NCI-H2081 (cell line): ENCODE measurements at places on chromosomes 5 and 9.

DNA sequence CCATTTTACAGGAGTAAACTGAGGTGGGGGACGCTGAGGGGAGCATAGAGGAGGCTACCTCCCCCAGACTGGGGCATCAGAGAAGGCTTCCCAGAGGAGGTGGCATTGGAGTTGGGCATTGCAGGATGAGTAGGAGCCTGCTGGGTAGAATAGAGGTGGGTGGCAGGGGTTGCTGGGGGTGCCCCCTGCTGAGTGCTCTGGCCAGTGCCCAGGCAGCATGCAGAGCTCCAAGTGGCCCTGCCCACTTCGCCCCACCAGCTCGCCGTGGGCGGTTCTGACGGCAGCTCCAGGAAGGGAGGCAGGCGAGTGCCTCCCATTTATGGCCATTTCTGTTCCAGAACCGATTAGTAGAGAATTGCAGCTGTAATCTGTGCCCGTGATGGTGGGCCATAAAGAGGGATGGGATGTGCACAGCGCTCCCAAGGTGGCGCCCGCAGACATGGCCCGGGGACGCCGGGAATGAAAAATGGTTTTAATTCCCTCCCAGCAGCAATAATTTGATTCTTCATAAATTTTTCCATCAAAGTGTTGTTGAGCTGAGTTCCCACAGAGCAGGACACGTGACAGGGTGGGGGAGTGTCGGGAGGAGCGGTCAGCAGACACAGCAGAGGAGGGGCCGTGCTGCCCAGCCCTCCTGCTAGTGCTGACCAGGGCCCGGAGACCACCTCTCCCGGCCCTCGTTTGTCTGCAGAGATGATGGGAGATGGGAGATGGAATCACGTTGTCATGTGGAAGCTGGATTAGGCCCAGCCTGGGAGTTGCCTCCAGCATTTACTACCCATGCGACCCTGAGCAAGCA lies 75.5 kb downstream of the LMX1B start:
- DNase-seq: no peak

DNA sequence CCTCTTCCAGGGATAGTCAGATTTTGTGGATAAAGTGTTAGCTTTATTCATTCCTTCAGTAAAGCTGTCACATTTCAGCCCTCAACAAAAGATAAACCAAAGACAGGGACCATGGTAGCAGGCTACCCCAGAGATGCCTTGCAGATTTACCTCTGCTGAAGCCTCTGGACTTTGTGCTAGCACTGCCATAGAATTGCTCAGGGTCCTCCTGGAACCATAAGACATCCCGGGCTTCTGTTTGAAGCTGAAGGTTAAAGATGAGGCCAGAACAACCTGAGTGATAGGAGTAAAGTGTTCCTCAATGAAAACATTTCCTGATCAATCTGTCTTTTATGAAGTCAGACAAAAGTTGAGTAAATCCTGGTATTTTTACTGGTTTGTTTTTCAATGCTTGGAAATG lies 57.5 kb upstream of the ARL15 start:
- DNase-seq: no peak

GRCh38 chr5:126360467-126360866 lies 62.7 kb upstream of the GRAMD2B start:
- DNase-seq: no peak

DNA sequence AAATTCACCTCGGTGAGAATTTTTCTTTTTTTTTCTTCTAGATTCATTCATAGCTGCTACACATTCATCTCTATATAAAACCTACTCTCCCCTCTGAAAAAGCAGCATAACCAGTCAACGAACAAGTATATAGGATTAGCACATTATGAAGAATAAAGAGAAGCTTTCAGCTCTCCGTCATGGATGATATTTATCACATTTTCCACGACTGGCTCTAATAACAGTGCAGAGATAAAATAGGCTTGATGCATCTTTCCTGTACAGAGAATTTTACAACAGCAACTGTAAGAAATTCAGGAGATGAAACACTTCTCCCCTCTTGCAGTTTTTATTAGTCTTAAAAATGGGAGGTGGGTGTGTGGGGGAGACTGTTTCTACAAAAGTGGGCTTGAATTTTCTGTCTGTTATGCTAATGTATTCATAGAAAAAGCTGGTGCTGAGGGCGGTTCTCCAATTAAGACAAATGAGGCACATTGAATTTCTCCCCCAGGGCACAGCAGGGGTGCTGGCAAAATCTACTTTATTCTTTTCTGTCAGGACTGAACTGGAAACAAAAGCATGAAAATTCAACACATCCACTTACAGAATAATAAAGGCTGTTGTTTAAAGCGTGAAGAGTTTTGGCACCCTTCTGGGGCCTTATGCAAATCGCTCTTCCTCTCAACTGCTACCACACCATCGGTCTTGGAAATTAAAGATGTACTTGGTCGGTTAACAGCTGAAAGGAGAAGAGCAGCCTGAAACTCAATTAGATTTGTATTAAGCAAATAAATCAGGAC lies 233.9 kb upstream of the ZNF608 start:
- DNase-seq: peak; percentile 78
